Mesenteric fat pad (tissue), 1 donor: ENCODE measurements at places on chromosomes 4 and X. TPM values are rescaled to one million over a fixed set of nuclear protein-coding genes. Genes with fewer than 3 reads are reported as not detected.

DNA sequence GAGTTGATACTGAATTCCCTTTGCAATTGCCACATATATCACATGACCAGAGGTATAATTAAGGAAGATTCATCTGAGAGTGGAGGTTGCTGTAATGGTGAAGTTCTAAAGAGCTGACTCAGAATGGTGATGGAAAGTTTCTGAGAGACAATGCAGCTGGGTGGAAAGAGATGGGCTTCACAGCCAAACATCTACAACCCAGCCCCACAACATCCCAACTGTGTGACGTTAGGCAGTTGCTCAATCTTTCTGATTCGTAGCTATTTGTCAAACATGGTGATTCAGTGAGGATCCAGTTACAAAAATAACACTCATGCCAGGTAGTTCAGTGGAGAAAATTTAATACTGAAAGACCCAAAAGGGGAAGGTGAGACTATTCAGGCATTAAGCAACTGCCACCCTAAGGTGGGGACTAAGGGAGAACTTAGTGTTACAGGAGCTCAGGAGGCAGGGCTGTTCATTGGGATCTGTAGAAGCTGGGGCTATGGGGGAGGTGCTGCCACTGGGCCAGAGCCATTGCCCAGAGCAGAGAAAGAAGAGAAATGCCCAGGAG is 6.9 kb upstream of the AFF1 start:
- DNase-seq = no peak

The RTL5 gene
- 7.5 TPM for total RNA-seq

- no peak for DNase-seq
Measured at GRCh38 chr4:116005037-116005805, 891.8 kb upstream of the NDST4 start.

GRCh38 chrX:32985544-32985943 is 225.8 kb downstream of the DMD start:
- DNase-seq = no peak

DNA sequence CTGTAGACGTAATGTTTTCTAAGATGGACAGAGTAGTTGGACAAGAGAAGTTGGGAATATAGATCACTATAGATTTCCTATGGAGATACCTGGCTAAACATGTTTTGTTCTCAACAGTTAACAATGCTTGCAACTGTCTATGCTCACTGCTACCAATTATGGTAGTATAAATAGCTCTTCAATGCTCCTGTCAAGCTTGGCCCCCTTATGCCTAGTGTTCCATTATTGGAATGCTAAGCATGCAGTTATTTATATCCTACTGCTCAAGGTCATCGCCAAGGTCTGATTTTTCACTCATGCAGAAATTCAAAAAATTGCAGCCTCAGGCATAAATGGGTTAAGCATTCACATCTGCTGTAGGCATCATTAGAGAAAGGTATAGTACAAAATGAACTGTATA is 519.0 kb downstream of the IL15 start:
- no peak for DNase-seq

DNA sequence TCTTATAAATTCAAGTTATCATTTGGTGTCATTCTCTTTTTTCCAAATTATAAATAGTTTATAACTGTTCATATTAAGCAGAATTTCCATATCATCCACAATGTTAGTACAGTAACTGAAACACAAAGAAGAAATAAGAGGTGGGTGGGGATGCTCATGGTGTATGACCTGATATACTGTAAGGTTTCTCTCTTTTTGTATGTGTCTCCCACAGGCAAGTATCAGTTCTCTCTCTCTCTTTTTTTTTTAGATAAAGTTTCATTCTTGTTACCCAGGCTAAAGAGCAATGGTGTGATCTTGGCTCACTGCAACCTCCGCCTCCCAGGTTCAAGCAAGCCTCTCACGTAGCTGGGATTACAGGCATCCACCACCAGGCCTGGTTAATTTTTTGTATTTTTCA is 43.7 kb upstream of the UGT2A3 start:
- no peak for DNase-seq

The NSUN7 gene
- 1.7 TPM for total RNA-seq

DNA sequence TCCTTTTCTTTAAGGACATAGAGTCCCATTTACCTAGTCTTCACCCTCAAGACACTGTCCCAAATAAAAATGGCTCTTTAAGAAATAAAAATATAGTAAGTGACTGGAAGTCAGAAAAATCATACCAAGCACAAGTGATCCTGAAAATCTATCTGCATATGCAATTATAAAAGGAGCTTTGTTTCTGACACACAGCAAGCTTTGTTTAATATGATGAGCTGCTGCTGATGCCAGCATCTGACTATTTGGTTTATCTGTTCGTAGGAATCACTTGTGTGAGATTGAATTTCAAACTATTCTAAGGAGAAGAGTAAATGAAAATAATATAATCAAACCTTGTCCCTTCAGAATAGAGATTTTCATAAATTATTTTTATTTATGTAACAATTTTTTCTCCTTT is 332.4 kb downstream of the PCDH7 start:
- no peak for DNase-seq

The C1GALT1C1 gene
- 35.6 TPM for total RNA-seq

The CFI gene
- 21.9 TPM for total RNA-seq

- DNase-seq = no peak
Measured at GRCh38 chr4:3436798-3437581, 4.8 kb upstream of the HGFAC start.

DNA sequence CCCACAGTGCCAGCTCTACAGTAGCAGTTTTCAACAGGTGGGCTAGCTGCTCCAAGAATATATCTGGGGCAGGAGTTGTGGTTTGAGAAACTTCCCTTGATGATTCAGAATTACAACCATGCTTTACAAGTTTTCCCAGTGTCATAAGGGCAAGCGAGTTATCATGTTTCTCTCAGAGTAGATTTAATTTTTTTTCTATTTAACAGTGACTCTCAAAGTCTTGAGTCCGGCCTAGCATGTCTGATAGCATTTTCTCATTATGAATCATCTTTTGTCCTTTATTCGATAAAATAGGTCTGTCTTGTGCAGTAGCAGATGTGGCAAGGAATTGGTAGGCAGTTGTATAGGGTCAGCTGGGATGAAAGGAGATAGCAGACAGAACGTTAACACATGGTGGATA is 62.2 kb upstream of the SPANXD start:
- no peak for DNase-seq

The MAP9 gene
- total RNA-seq = 4.9 TPM

The MAGIX gene
- 1.6 TPM for total RNA-seq

The FANCB gene
- 1.1 TPM for total RNA-seq
